Psoas muscle (tissue), 8 donors: ENCODE measurements at places on chromosomes 12 and 14. TPM values are rescaled to one million over a fixed set of nuclear protein-coding genes. Genes with fewer than 3 reads are reported as not detected.

ALDH2 gene
- 168 TPM for total RNA-seq

ADAM21 gene
- 0.10 TPM for total RNA-seq

FGF6 gene
- 4.1 TPM for total RNA-seq

TFCP2 gene
- total RNA-seq: 15.7 TPM

PRMT5 gene
- 72.1 TPM for total RNA-seq

P3H3 gene
- total RNA-seq: 2.3 TPM

C12orf50 gene
- total RNA-seq: 0.20 TPM

TSPAN19 gene
- total RNA-seq: not detected

- peak overlapping the region; percentile 90 for H3K27ac ChIP-seq
- peaks cover 2% of the 10 kb centered on the region for H3K36me3 ChIP-seq
- H3K4me1 ChIP-seq: peaks cover 43% of the 10 kb centered on the region
- H3K27me3 ChIP-seq: no peaks in the 10 kb centered on the region
- peak overlapping the region; percentile 82 for H3K4me3 ChIP-seq
Measured at GRCh38 chr12:48681399-48681709, 684 bp downstream of the KANSL2 start.

- peaks cover 48% of the 10 kb centered on the region for H3K27me3 ChIP-seq
- peak; percentile 78 for DNase-seq
- no peak overlapping the region for H3K4me3 ChIP-seq
- H3K27ac ChIP-seq: peak overlapping the region; percentile 61
- peaks cover 13% of the 10 kb centered on the region for H3K4me1 ChIP-seq
- H3K36me3 ChIP-seq: no peaks in the 10 kb centered on the region
Measured at GRCh38 chr14:105197211-105197641, 16.1 kb upstream of the NUDT14 start.

DNA sequence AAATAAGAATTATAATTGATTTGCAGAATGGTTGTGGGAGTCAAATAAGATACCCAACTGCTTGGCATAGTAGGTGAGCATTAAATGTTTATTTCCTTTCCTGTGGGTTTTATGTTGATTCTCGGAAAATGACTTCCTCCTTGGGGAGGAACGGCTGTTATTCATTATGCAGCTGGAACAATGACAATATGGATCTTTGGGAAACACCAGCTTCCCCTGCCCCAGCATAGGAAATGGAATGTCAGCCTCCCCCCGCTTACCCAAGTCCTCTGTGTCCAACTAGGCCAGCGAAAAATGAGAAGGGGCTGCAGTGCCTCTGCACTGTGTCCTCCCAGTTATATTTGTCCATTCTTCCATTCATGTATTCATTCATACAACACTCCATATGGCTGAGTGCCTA, 11.7 kb upstream of the CCDC177 start:
- H3K4me3 ChIP-seq: no peak overlapping the region
- H3K4me1 ChIP-seq: peaks cover 9% of the 10 kb centered on the region
- H3K36me3 ChIP-seq: no peaks in the 10 kb centered on the region
- DNase-seq: no peak
- H3K27ac ChIP-seq: no peak overlapping the region

DNA sequence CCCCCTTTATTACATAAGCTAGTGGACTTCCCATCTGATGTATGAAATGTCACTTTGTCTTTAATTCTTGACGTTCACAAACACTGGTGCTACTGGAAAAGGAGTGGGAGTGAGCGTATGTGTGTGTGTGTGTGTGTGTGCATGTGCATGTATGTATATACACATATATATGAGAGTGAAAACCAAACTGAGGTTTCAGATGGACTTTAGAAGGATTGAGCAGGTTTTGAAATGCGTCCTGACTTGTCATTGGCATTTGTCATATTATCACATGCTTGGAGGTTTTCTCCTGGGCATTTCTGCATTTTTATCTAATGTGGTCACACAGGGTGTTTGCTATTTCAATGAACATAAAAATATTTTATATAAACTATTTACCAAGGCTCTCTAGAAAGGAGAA, 1085.9 kb downstream of the BCL11B start:
- no peak overlapping the region for H3K27ac ChIP-seq
- no peaks in the 10 kb centered on the region for H3K36me3 ChIP-seq
- no peak for DNase-seq
- H3K4me1 ChIP-seq: no peaks in the 10 kb centered on the region
- H3K4me3 ChIP-seq: no peak overlapping the region

GRCh38 chr12:101789171-101789570, 41.6 kb downstream of the GNPTAB start:
- H3K27ac ChIP-seq: no peak overlapping the region
- H3K27me3 ChIP-seq: no peaks in the 10 kb centered on the region
- DNase-seq: no peak
- H3K36me3 ChIP-seq: peaks cover 30% of the 10 kb centered on the region

GRCh38 chr14:92914087-92914656, 8.8 kb upstream of the CHGA start:
- no peak for DNase-seq
- no peaks in the 10 kb centered on the region for H3K27me3 ChIP-seq
- no peak overlapping the region for H3K27ac ChIP-seq
- H3K36me3 ChIP-seq: no peaks in the 10 kb centered on the region
- no peaks in the 10 kb centered on the region for H3K4me1 ChIP-seq

GRCh38 chr12:124321040-124321481, 26.2 kb downstream of the RFLNA start:
- no peaks in the 10 kb centered on the region for H3K4me1 ChIP-seq
- no peak overlapping the region for H3K4me3 ChIP-seq
- H3K27me3 ChIP-seq: no peaks in the 10 kb centered on the region
- no peak overlapping the region for H3K27ac ChIP-seq
- peaks cover 4% of the 10 kb centered on the region for H3K36me3 ChIP-seq

- no peaks in the 10 kb centered on the region for H3K27me3 ChIP-seq
- no peak overlapping the region for H3K27ac ChIP-seq
- H3K4me3 ChIP-seq: no peak overlapping the region
- DNase-seq: no peak
- H3K36me3 ChIP-seq: no peaks in the 10 kb centered on the region
Measured at GRCh38 chr12:10241290-10241689, 28.6 kb downstream of the GABARAPL1 start.

DNA sequence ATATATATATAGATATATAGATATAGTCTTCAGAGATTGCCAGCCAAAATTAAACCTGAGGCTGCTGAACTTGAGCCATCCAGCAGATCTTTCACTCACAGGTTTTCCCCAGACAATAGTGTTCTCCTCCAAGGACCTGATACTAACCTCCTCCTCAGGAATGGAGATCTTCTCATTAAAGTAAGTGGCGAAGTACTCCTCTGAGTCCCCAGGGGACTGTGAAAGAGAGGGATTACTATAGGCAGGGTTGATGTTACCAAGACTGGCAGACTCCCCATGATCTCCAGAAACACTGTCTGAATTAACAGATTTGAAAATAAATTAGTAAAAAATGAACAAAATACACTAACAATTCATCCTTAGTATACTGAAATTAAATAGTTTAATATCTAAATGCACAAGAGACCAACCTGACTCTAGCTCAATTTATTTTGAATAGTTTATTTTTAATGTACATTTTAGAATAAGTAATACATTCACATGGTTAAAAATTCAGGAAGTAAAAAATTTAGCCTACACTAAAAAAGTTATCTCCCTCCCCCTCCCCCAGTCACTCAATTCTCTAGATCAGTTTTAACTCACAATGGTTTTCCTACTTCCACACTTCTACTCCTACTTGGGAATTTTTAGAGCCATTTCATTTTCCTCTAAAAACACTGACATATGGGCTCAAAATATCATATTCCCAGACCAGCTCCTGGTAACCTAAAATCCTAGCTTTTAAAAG, 17.7 kb downstream of the SLC11A2 start:
- H3K4me3 ChIP-seq: peak overlapping the region; percentile 53
- H3K27me3 ChIP-seq: no peaks in the 10 kb centered on the region
- peaks cover 49% of the 10 kb centered on the region for H3K36me3 ChIP-seq

DNA sequence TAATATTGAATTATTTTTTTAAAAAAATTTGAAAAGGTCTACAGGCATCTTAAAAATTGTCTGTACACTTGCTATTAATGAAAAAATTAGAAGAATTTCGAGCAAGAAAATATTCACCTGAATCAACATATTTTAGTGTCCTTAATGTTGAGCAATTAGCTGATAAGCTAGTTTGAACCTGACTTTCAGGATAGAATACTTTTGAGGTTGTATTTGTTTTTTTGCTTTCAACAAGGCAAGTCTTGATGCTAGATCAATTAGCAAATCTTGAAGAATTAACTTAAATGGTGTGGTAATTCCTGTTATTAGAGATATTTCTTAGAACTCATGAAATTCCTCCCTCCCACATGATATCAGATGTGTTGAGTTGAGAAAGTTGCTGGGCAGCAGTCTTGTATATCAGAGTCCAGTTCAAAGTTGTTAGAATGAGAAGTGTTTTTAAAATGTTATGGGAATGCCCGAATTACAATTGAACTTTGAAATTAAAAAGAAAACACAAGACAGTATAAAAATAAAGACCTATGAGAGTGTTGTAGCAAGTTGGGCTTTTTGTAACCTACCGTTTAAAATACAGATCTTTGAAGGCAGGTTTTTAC, 119.2 kb downstream of the TRMT5 start:
- peaks cover 50% of the 10 kb centered on the region for H3K4me1 ChIP-seq
- H3K27ac ChIP-seq: peak overlapping the region; percentile 74
- H3K27me3 ChIP-seq: no peaks in the 10 kb centered on the region
- H3K36me3 ChIP-seq: no peaks in the 10 kb centered on the region
- no peak for DNase-seq
- H3K4me3 ChIP-seq: peak overlapping the region; percentile 20

DNA sequence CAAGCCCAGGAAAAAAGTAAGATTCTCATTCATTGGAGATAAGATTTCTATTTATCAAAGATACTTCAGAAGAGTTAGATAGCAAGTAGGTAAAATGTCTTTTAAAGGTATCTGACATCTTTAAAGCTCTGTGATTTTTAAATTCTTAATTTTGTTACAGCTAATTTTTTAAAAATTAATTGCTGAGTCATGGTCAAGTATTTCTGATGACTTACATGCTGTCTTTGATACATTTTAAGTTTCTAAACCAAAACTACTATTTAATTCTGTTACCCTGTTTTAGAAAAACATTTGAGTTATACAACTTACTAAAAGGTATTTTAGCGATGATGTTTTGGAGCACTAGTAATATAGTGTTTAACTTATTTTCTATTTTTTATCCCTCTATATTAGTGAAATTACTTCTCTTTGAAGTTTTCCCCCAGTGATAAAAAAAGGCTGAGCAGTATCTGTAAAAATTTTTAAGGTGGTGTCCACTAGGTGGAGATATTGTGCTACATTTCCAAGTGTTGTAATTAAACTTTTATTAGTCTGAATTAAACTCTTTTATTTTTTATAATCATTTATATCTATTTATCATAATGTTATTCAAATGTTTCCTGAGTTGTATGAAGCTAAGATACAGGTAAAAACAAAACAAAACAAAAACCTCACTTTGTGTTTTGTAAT, 11.5 kb downstream of the ALG10 start:
- H3K27ac ChIP-seq: no peak overlapping the region
- H3K4me3 ChIP-seq: no peak overlapping the region
- H3K36me3 ChIP-seq: no peaks in the 10 kb centered on the region
- H3K4me1 ChIP-seq: no peaks in the 10 kb centered on the region
- DNase-seq: no peak

DNA sequence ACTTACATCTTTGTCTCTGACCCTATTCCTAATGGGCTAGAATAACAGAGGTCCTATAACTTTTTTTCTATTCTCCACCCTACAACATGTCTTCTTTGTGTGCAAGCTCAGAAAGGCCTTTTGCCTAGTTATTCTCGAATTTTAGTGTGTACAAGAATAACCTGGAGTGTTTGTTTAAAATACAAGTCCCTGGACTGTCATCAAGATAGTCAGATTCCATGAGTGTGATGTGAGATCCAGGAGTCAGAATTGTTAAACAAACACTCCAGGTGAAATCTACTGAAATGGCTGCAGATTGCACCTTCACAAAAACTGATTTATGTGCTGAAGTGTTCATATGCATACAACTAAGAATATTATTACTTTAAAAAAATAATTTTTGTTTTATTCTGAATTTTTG, 114.4 kb upstream of the DIO2 start:
- peaks cover 7% of the 10 kb centered on the region for H3K4me1 ChIP-seq
- H3K27ac ChIP-seq: no peak overlapping the region
- H3K4me3 ChIP-seq: no peak overlapping the region
- H3K36me3 ChIP-seq: no peaks in the 10 kb centered on the region
- H3K27me3 ChIP-seq: no peaks in the 10 kb centered on the region

DNA sequence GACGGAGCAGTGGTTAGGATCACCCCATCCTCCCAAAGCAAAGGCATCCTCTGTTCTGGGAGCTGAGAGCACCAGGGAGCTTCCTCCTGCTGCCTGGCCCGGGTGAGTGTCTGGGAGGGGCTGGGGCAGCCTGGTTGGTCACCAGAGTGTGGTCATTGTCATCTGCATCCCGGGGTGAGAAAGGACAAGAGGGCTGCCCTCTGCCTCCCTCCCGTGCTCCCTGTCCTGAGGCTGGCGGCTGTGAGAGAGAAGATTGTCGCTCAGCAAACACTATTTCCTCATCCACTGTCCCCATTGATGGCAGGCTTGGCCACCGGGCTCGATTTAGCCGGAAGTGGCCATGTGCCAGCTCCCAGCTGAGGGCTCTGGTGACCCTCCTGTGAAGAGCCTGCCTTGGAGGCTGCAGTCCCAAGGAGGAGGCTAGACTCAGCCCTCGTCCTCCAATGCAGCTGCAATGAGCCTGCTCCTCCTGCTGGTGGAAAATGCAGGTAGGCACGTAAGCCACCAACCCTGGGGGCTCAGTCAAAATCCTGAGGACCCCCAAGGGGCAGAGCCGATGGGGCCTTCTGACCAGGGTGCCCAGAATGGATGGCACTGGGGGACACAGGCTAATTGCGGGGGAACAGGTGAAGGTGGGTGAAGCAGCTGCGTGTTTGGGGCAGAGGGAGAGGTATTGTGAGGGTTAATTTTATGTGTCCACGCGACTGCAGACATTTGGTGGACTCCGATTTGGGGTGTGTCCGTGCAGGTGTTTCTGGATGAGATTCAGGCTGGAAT, 155.7 kb downstream of the KIF26A start:
- H3K27me3 ChIP-seq: peaks cover 38% of the 10 kb centered on the region
- H3K36me3 ChIP-seq: no peaks in the 10 kb centered on the region
- H3K27ac ChIP-seq: no peak overlapping the region
- no peak overlapping the region for H3K4me3 ChIP-seq
- no peak for DNase-seq

DNA sequence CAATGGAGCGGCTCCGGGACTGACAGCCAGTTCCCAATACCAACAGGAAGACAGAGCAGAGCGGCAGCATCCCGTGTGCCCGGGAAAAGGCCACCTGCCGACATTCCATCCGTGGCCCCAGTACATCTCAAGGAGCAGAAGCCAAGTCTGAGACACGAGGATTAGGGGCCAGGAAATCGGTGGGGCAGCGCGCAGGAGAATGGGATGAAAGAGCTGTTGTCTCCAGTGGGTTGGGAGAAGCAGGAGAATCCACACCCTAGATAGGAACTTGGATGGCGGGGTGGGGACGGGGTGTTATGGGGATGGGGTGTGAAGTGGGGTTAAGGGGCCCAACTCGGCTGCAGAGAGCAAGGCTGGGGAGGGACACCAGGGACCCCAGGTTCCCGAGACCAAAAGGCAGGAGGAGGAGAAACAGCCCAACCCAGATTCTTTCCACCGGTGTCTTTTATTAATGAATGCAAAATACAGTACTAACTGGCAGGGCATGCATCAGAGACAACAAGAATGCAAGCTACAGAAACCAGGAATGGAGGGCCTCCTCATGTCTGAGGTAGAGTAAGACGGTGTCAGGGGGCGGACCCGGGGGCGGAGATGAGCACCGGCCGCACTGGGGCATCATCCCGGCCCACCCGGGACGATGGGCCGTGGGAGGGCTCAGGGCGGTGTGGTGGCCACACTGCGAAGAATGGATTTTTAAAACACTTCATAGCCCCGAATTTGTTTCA, 50.3 kb downstream of the BEGAIN start:
- H3K36me3 ChIP-seq: no peaks in the 10 kb centered on the region
- H3K27me3 ChIP-seq: no peaks in the 10 kb centered on the region
- H3K27ac ChIP-seq: no peak overlapping the region
- H3K4me3 ChIP-seq: no peak overlapping the region
- peak; percentile 34 for DNase-seq
